GM12892 (cell line): ENCODE measurements at places on chromosomes 12 and 14.

DNA sequence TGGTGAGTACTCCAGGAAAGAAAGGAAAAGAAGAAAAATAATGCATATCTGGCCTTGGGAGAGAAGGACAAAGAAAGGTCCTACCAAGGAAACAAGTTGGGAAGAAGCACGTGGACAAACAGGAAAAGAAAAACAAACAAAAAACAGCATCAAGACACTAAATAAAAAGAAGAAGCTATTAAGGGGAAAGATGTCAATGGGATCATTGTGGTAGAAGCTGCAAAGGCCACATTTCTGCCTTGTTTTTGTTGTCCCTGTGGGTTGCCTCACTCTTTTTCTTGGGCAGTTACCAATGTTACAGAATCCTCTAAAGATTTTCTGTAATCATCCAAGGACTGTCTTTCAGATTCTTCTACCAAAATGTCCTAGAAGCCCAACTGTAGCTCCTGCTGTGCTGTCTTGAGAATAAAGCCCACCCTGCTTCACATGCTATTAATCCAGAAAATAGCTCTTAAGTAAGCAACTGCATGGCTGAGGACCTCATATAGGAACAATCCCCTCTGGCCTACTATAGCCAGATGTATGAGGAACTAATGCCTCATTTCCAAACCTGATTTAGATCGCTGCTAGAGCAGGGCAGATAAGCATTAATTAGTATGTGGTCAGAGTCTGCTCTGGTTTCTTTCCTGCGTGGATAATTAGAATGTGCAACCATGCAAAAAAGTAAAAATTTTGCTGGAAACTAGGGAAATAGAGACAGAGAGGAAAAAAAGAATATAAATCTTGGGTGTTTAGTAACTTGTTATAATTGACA, 10.2 kb upstream of the CPNE8 start:
- no peak for DNase-seq

GRCh38 chr12:112967858-112968257, 10.5 kb upstream of the OAS2 start:
- DNase-seq = no peak

DNA sequence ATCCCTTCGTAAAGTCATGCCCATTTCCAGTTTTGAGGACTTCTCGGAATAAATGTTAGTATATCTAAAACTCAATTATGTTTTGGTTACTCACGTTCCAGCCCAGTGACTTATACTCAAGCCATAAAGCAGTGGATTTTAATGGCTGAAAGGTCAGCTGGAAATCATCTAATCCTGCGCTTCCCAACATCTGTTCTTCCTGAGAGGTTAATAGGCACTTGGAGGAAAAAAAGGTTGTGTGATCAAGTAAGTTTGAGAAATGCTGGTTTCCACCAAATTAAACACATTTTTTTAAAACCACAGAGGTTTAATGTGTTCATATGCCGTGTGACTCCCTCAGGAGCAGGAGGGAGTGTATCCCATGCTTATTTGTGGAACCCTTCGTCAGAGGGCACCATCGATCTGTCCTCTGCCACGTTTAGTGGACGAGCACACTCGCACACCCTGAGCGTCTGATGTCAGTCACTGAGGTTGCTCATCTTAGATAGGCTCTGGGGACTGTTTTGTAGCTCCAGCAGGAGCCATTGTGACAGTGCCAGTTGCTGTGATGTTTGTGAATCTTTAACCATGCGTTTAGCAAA, 41.4 kb downstream of the FBXL14 start:
- DNase-seq = no peak

DNA sequence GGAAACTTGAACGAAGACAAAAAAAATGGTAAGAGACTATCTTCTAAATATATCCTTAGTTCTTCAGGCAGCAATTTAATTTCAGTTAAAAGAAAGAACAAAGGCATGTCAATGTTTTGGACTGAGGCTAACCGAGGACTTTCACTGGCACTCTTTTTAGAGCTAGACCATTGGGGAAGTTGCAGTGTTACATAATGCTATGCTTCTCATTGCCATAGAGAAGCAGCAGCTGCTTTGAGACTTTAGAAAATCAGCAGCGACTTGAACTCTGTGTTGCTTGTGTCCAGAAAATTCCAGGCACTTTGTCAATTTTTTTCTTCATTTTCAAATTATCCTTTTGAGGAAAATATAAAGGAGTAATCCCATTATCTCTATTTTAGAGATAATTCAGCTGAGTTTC, 964.2 kb downstream of the NRXN3 start:
- DNase-seq = no peak

GRCh38 chr14:24475261-24475660, 32.7 kb upstream of the SDR39U1 start:
- no peak for DNase-seq

DNA sequence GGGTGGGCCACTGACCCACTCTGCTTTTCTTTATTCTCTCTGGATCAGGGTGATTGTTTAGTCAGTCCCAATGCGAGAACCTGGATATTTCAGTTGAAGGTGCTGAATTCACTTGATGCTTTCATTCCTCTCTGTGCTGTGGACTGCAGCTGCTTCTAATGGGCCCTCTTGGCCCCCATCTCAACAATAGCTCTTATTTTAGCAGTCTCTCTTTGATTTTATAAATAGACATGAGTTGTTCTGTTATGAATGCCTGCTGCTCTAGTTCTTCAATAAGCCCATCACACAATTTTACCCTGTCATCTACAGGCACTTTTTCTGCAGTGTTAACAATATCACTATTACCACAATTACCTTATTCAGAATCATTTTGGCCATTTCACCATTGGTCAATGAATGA, 54.1 kb upstream of the YARS2 start:
- DNase-seq = no peak

DNA sequence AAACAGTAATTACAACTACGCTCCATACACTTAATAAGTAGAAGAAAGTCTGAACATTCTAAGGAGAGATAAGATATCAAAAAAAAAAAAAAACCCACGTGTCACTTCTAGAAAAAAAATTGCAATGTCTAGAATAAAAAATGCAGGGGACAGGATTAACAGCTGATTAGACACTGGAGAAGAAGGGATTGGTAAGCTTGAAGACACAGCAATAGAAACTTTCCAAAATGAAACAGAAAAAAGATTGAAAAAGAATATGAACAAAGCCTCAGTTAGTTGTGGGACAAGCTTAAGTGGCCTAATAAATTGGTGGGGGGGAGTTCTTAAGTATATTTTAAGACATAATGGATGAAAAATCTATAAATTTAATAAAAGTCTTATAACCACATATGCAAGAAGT, 105.5 kb downstream of the PTPRR start:
- DNase-seq = no peak

- DNase-seq = no peak
Observed at GRCh38 chr12:76653342-76653741, 93.8 kb upstream of the OSBPL8 start.

GRCh38 chr12:52010152-52010622, 3.4 kb downstream of the TAMALIN start:
- DNase-seq = no peak

DNA sequence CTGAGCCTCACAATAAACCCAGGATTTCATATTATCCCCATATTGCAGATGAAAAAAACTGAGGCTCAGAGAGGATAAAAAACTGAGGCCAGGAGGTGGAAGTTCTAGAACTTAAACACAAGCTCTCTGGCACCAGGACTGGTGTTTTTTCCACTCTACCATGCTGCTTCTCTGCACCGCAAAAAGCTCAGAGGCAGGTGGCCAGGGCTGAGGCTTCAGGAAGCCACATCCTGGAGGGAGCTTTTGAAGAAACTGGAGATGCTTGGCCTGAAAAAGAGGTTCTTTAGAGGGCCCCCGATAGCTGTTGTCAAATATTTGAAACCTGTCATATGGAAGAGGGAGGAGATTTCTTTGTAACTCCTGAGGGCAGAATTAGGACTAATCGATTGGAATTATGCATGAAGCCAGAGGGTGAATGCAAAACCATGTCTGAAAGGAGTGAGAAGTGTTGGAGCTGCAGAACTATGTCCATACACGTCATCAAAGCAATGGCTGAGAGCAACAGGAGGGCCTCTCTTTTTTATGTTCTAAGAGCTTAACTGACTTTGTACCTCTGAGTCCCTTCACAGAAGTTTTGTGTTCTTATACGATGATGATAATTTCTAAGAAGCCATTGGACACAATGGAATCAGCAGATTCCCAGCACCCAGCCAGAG, 448.6 kb downstream of the FUT8 start:
- no peak for DNase-seq

- DNase-seq = no peak
Observed at GRCh38 chr12:19093218-19093617, 36.3 kb upstream of the PLEKHA5 start.

DNA sequence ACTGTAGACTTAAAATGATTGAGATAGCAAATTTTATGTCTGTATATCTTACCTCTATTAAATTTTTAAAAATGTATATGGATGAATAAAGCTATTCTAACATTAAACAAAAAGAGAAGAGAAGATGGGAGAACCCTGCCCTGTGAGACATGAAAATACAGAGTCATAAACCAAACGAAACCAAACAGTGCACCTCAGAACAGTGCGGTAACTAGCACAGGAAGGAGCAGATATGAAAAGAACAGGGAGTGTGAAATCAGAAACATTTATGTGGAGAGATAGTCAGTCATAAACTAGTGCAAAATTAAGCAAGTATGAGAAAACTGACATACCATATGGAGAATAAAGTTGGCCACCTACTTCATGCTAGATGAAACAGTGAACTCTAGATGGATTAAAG, 135.1 kb downstream of the ERC1 start:
- no peak for DNase-seq

GRCh38 chr12:5771756-5772155, 173.3 kb downstream of the ANO2 start:
- no peak for DNase-seq
